Foreskin keratinocyte (primary cell): ENCODE measurements at places on chromosomes 4 and X. TPM values are rescaled to one million over a fixed set of nuclear protein-coding genes. Genes with fewer than 3 reads are reported as not detected.
A peak's percentile ranks its signal among the peaks of the same experiment; 100 is the strongest.

Gene S100G
- not detected in 2 replicates for polyA plus RNA-seq

DNA sequence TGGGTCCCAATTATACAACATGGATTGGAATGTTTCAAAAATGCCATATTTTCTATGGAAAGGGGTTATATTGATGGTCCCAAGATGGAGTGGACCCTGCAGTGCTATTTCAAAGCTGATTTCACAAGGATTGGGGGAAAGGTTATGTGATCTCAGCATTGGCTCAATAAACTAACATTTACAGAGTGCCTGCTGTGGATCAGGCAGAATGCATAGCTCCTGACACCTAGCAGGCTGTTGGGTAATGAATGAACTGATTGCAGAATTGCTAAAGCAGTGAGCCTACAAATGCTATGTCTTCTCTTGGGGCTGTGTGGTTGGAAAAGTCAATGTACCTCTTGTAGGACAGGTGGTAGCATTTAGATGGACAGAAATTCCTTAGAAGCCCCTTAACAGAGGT lies 16.9 kb downstream of the CWH43 start:
- no peak for DNase-seq

- DNase-seq = no peak
These were observed 34.2 kb downstream of the ARSD start for GRCh38 chrX:2894885-2895292.

DNA sequence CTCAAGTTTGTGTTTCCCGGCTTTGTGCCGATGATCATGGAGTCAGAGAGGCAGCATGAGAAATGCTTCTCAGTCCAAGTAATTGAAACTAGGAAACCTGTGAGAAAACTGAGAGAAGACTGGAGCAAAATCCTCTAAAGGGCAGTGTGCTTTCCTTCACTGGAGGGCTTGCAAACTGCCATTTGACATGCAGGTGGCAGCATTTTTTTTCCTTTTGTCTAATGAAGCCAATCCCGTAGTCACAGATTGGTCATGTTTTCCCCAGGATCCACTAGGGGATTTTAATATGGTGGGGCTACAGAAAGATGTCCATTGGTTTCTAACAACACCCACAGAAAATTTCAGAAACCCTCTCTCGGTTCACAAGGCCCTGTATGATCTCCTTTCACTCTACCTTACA lies 117.4 kb upstream of the NUDT10 start:
- no peak for DNase-seq

GRCh38 chr4:186726426-186727168 lies 2.9 kb upstream of the FAT1 start:
- DNase-seq = peak; percentile 84

- peak; percentile 35 for DNase-seq
These were observed 37.7 kb downstream of the ARHGEF9 start for GRCh38 chrX:63747331-63747730.

Gene CTAG1A
- polyA plus RNA-seq = not detected in 2 replicates

Gene PABPC5
- polyA plus RNA-seq = not detected in 2 replicates

Gene SSX1
- not detected in 2 replicates for polyA plus RNA-seq

DNA sequence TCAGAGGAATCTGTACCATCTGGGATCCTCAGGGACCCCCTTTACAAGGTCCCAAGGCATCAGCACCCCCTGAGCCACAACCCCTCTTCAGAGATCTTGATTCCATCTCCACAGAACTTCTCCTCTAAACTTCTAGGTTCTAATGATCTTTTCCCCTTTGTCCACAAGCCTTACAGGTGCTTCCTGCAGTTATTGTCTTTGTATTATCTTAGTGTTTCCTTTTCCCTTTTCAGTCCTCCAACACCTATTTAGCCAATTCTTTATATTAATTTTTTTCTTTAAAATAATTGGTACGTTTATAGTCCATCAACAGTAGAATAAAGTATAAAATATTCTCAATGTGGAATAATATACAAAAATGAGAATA lies 35.2 kb upstream of the FAM241A start:
- no peak for DNase-seq
